ENCODE measurements at places on chromosomes 12 and 14. TPM values are rescaled to one million over a fixed set of nuclear protein-coding genes. Genes with fewer than 3 reads are reported as not detected.

GRCh38 chr12:113906411-113907200, 59.5 kb downstream of the RBM19 start:
- H3K4me1 ChIP-seq, result no peaks in the 10 kb centered on the region
- peaks cover 56% of the 10 kb centered on the region for H3K36me3 ChIP-seq
- H3K27me3 ChIP-seq, result no peaks in the 10 kb centered on the region
- no peak overlapping the region for H3K27ac ChIP-seq

Gene SLCO1B1
- 0.04 TPM for total RNA-seq

DNA sequence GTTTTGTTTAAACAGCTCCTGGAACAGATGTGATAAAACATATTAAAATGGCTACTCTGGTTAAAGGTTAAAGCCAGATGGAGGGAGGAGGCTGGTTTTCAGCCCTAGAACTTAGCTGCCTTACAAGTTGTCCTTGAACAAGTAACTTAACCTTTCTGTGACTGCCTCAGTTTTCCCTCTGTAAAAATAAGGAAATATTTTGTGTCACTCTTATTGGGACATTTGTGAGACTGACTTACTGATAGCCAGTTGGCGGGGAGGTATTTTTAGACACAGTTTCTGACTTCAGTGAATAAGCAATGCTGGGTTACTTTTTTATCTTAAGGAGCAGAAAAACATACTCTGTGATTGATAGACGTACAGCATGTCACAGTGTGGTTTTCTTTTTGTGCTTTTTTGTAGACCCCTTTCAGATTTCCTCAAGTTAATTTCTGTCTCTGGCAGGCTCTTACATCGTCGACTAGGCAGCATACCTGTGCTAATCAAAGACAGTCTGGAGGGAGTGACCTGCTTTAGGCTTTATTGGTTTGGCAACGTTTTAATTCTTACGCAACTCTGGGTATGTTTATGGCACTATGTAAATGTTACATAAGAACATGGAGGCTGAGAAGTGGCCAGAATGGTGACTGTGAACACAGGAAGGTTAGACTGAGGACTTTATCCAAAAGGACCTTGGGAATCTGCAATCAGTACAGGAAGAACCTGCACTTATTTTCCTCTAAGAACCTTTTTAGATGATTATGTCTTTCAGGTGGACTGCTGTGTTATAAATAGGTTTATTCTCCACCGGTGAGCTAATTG, 3.3 kb downstream of the ACVR1B start:
- peaks cover 5% of the 10 kb centered on the region for H3K36me3 ChIP-seq
- peaks cover 27% of the 10 kb centered on the region for H3K4me1 ChIP-seq
- peak overlapping the region; percentile 66 for H3K27ac ChIP-seq
- DNase-seq, result no peak
- H3K27me3 ChIP-seq, result peaks cover 3% of the 10 kb centered on the region

Gene OTOGL
- 0.40 TPM for total RNA-seq

- peaks cover 26% of the 10 kb centered on the region for H3K36me3 ChIP-seq
- no peak for DNase-seq
- H3K4me3 ChIP-seq, result no peak overlapping the region
- no peaks in the 10 kb centered on the region for H3K27me3 ChIP-seq
- peaks cover 4% of the 10 kb centered on the region for H3K4me1 ChIP-seq
Observed at GRCh38 chr12:4653257-4653656, 4.3 kb downstream of the NDUFA9 start.

Gene GPR84
- not detected for total RNA-seq

Gene GARIN6
- total RNA-seq, result not detected

DNA sequence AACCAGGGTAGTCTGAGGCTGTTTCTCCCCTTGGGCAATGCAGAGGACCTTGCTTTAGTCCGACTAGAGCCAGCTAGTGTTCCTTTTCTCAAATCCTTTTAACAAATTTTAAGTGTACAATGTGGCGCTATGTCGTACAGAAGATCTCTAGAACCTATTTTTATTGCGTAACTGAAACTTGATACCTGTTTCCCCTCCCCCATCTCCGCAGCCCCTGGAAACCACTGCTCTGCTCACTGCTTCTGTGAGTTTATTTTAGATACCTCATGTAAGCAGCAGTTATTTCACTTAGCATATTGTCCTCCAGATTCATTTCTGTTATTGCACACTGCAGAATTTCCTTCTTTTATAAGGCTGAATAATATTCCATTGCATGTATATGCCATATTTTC, 1092.3 kb downstream of the AACS start:
- H3K4me1 ChIP-seq, result peaks cover 6% of the 10 kb centered on the region
- H3K27ac ChIP-seq, result no peak overlapping the region
- no peak overlapping the region for H3K4me3 ChIP-seq
- no peaks in the 10 kb centered on the region for H3K36me3 ChIP-seq
- no peak for DNase-seq

Gene NINJ2
- total RNA-seq, result 3.2 TPM

DNA sequence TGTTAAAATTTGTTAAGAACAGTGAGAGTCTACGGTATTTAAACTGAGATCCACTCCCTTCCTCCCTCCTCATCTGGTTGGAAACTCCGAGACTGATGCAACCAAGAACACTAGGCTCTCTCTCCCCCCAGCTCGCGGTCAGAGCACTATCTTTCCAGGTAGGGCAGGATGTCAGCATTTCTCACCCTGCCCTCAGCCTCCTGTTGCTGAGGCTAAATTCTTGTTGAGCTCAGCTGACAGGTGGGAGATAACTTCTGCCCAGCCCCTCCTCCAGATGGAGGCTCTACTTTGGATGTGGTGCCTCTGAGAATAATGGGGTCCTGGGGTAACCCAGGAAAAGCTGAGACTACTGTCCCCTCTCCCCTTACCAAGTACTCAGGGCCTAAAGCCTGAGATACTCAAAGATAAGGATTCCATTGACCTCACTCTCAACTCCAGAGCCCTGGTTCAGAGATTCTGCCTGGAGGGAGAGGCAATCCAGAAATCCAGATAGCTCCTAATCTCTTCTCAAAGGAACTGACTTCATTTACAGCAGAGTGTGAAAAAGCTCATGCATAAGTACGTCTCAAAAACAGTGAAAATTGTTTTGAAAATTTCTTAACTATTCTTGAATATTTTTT, 110.1 kb downstream of the EML5 start:
- H3K4me1 ChIP-seq, result no peaks in the 10 kb centered on the region
- DNase-seq, result no peak
- no peaks in the 10 kb centered on the region for H3K36me3 ChIP-seq
- no peaks in the 10 kb centered on the region for H3K27me3 ChIP-seq

GRCh38 chr14:70203686-70204085, 14.9 kb upstream of the SLC8A3 start:
- H3K27ac ChIP-seq, result no peak overlapping the region
- no peaks in the 10 kb centered on the region for H3K4me1 ChIP-seq
- DNase-seq, result no peak
- no peaks in the 10 kb centered on the region for H3K36me3 ChIP-seq
- peaks cover 3% of the 10 kb centered on the region for H3K27me3 ChIP-seq

- H3K36me3 ChIP-seq, result no peaks in the 10 kb centered on the region
- peaks cover 5% of the 10 kb centered on the region for H3K27me3 ChIP-seq
- H3K4me3 ChIP-seq, result no peak overlapping the region
- H3K4me1 ChIP-seq, result peaks cover 45% of the 10 kb centered on the region
Observed at GRCh38 chr14:90511795-90512328, 115.0 kb downstream of the CALM1 start.

DNA sequence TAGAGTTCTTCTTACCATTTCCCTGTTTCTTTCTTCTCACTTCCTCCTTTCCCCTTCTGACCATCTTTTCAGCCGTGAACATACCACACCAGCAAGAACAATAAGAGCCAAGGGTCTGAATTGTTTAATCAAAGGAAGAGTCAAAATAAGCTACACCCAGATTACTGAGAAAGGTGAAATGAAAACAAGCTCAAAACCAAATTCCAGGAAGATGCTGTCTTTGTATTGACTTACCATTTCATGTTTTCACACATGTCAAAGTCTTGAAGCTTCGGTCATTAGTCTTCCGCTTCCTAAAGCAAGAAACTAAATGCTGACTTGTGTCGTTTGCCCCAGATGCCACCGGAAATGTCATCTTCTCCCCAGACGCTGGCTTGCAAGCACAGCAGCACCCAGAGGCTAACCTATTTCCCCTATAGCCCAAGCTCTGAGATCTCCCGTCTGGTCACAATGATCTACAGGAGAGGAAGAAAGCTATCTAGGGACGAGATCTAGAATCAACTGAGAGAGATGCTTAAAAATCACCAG, 136.5 kb upstream of the AMIGO2 start:
- H3K4me1 ChIP-seq, result no peaks in the 10 kb centered on the region
- H3K36me3 ChIP-seq, result no peaks in the 10 kb centered on the region
- no peak overlapping the region for H3K4me3 ChIP-seq

DNA sequence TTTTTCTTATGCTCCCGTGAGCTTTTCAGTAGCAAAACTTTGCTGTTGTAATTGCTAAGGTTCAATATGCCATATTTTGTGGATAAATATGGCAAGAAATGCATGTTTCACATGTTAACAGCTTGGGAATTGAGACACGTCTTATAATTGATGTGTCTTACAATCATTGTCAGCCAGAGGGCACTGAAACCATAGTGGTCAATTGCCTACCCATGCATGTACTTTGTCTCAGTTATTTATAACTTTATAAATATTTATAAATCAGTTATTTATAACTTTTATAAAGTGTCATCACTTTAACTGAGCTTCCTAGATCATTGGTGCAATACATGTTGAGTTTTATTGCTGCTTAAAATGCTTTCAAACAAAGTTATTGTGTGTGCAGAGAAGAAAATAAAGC, 82.0 kb downstream of the CATSPERB start:
- peak; percentile 34 for DNase-seq
- no peak overlapping the region for H3K4me3 ChIP-seq
- no peaks in the 10 kb centered on the region for H3K36me3 ChIP-seq
- H3K27ac ChIP-seq, result no peak overlapping the region
- H3K4me1 ChIP-seq, result no peaks in the 10 kb centered on the region

GRCh38 chr14:39232554-39233415, 930 bp upstream of the MIA2 start:
- no peaks in the 10 kb centered on the region for H3K27me3 ChIP-seq
- no peaks in the 10 kb centered on the region for H3K36me3 ChIP-seq
- no peak overlapping the region for H3K4me3 ChIP-seq
- H3K27ac ChIP-seq, result no peak overlapping the region
- peak; percentile 15 for DNase-seq
- no peaks in the 10 kb centered on the region for H3K4me1 ChIP-seq

Gene PLCZ1
- total RNA-seq, result not detected

DNA sequence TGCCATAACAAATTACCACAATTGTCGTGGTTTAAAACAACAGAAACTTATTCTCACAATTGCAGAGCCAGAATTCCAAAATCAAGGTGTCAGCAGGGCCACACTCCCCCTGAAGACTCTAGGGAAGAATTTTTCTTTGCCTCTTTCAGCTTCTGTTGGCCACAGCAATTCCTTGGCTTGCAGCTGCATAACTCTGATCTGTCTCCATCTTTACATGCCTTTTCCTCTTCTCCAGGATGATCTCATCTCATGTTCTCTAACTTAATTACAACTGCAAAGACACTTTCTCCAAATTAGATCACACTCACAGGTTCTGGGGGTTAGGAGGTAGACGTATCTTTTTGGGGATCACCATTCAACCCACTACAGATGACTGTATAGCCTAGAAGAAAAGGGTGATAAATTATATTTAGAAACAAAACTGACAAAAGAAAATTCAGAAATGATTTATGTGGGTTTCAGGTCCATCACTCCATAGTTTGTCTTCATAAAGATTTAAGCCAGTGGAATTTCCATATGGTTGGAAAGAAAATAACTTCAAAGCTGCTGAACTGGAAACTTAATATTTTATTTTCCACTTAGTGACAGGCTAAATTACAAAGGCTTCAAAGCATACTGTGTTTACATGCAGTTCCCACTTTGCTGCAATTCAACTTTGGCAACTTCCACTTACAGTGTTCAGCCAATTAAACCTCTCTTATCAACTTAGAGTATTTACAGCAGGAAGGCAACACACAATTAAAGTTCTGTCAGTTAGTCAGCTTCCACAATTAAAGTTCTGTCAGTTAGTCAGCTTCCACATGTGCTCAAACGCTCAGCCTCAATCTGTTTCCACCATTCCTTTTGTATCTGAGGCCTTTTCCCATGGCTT, 213.3 kb downstream of the EPS8 start:
- H3K36me3 ChIP-seq, result no peaks in the 10 kb centered on the region
- H3K4me1 ChIP-seq, result no peaks in the 10 kb centered on the region
- H3K27me3 ChIP-seq, result no peaks in the 10 kb centered on the region
- H3K27ac ChIP-seq, result no peak overlapping the region

Gene ANKS1B
- total RNA-seq, result 5.6 TPM

Gene SSPN
- total RNA-seq, result 94.0 TPM

Gene GPR132
- 0.75 TPM for total RNA-seq

Gene BMP4
- 16.4 TPM for total RNA-seq

DNA sequence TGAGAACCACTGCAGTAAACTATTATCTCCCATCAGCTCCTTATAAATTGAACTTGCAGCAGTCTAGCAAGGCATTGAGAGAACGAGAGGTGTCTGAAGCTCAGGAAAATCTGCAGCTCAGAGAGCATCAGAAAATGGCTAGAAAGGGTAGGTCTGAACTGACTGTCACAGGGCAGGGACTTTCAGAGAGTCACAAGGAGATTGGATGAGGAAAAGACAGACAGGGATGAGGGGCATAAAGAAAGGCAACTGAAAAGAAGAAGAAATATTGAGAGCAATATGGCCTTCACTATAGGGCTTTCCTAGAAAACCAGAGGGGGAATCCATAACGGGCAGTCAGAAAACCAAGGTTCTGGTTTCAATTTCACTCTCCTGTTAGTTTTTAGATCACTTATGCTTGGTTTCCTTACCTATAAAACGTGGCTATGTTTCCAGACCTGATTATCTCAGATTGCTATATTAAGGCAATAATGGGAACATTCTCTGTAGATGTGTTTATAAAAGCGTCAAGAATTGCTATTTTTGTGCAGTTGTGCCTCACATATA, 40.9 kb downstream of the PDE6H start:
- H3K36me3 ChIP-seq, result no peaks in the 10 kb centered on the region
- no peak overlapping the region for H3K27ac ChIP-seq
- no peaks in the 10 kb centered on the region for H3K27me3 ChIP-seq
- H3K4me3 ChIP-seq, result no peak overlapping the region

- DNase-seq, result no peak
- no peak overlapping the region for H3K4me3 ChIP-seq
- peaks cover 17% of the 10 kb centered on the region for H3K36me3 ChIP-seq
- no peaks in the 10 kb centered on the region for H3K4me1 ChIP-seq
Observed at GRCh38 chr14:58313699-58314098, 15.3 kb downstream of the ARID4A start.

Gene NYNRIN
- 16.5 TPM for total RNA-seq

Gene RNASE7
- total RNA-seq, result not detected

Gene STYK1
- not detected for total RNA-seq

DNA sequence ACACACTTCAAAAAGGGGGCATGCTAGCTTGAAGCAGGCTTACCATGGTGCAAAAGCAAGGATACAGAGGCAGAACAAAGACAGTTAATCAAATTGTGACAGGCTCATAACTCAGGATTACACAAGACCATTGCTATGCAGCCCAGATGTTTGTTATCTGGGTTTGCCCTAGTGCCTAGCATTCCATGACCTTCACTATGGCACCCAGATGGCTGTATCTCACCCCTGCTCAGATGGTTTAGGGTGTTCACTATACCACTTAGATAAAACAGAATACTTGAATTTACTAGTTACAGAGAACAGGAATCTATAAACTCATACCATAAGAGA, 56.2 kb downstream of the SDR9C7 start:
- no peaks in the 10 kb centered on the region for H3K27me3 ChIP-seq
- H3K4me1 ChIP-seq, result no peaks in the 10 kb centered on the region
- H3K36me3 ChIP-seq, result no peaks in the 10 kb centered on the region
- DNase-seq, result no peak

- H3K27me3 ChIP-seq, result no peaks in the 10 kb centered on the region
- no peak for DNase-seq
- peak overlapping the region; percentile 42 for H3K27ac ChIP-seq
- no peak overlapping the region for H3K4me3 ChIP-seq
Observed at GRCh38 chr14:76782115-76782884, 21.0 kb downstream of the VASH1 start.

Gene KRT83
- not detected for total RNA-seq

Gene RBP5
- 0.49 TPM for total RNA-seq

Gene PSEN1
- 32.3 TPM for total RNA-seq

All from muscle of leg (tissue), 16 donors.